Type B pancreatic cell (in vitro differentiated cells): ENCODE measurements at places on chromosomes 13 and 19. TPM values are rescaled to one million over a fixed set of nuclear protein-coding genes. Genes with fewer than 3 reads are reported as not detected.

- no peak for DNase-seq
These were observed 75.7 kb downstream of the LHFPL6 start for GRCh38 chr13:39527301-39527700.

- no peak for DNase-seq
These were observed 4.4 kb downstream of the GRTP1 start for GRCh38 chr13:113359571-113359970.

GRCh38 chr13:113149711-113150549, 8.5 kb upstream of the PROZ start:
- peak; percentile 61 for DNase-seq

DNA sequence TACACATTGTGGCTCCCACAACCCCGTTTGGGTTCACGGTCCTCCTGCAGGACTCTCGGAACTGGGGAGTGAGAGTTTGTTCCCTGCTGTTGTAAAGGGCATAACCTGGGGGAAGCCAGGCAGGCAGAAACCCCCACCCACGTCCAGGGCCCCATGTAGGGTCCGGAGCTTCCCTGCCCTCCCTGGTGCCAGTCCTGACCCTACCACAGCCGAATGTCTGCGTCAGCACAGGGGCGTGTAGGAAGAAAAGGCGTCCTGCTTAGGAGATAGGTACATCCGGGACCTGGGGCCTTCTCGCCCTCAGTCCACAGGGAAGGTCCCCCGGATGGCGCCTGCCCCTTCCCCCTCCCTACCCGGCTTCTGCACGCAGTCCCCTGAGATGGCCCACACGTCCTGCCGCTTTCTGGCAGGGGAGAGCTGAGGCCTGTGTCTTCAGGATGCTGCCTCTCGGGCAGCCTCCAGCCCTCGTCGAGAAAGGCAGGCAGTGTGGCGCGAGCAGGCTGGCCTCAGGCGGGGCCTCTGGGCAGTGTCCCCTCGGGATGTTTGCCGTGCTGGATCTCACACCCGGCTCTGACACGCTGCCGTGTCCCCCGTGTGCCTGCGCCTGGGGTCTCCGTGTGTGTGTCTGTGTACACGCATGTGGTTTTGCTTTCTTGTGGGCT, 19.1 kb downstream of the CSNK1G2 start:
- no peak for DNase-seq

- DNase-seq, result no peak
These were observed 1251.9 kb upstream of the SLC10A2 start for GRCh38 chr13:104318121-104318520.

DNA sequence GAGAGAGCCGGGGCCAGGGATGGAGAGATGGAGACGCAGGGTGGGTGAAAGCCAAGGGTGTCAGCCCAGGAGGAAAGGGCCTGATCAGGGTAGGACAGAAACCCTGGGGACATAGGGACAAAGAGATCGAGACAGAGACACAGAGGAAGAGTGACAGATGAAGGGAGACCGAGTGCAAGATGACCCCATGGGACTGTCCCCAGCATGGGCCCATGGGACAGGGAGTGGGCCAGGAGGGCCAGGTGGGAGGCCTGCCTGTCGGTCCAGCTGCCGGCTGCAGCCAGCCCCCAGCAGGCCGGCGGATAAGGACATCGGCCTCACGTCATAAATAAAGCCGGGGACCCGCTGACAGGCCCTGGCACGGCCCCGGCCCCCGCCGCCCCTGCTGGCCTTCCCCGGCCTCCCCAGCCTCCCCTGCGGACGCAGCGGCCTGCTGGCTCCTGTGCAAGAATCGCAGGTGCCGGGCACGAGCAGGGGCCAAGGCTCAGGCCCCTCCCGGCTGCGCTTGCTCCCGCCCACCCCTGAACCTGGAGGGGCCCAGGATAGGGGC, 6.3 kb downstream of the REX1BD start:
- DNase-seq, result no peak

GRCh38 chr19:4455719-4456475, 1.7 kb downstream of the UBXN6 start:
- DNase-seq, result peak; percentile 69

DNA sequence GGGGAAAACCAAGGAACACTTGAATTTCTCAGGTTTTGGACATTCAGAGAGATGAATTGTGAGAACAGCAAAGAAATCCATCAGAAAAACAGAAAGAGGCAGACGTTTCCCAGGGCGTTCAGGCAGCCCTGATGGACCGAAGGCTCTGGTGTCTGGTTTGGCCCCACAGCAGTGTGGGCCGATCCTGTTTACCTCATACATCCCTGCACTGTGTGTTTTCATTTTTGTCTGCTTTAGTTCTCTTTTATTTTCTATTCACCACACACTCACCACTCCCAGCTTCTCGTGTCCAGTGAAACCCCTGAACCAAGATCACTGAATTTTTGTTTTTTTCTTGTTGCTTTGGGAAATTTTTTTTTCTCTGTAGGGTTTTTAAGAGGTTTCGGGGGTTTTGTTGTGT, 11.9 kb upstream of the WDR18 start:
- DNase-seq, result no peak

DNA sequence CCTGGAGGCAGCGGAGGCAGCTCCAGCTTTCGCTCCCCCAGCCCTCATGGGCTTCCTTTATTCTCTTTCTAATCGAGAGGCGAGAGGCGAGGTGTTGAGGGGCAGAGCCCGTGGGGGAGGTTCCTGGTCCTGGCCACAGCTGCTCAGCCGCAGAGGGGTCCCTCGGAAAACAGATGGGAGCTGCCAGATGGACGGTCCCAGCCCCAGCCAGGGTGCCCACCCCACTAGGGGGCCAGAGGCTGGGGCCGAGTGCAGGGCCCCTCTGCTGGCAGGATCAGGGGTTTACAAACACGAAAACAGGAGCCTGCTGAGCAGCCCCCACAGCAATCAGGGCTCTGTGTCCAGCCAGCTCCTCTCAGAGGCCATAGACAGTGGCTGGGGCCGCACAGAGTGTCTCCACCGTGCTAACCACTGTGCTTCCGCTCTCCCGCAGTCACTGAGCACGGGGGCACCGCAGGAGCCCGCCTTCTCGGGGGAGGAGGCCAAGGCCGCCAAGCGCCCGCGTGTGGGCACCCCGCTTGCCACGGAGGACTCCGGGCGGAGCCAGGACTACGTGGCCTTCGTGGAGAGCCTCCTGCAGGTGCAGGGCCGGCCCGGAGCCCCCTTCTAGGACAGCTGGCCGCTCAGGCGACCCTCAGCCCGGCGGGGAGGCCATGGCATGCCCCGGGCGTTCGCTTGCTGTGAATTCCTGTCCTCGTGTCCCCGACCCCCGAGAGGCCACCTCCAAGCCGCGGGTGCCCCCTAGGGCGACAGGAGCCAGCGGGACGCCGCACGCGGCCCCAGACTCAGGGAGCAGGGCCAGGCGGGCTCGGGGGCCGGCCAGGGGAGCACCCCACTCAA, 182.2 kb downstream of the KDM4B start:
- peak; percentile 69 for DNase-seq

The ING1 gene
- total RNA-seq, result 17.8 and 18.0 TPM in 2 replicates

The PTH2 gene
- not detected in 2 replicates for total RNA-seq

The EDNRB gene
- 2.1 and 18.2 TPM in 2 replicates for total RNA-seq

The ATP12A gene
- 19.0 and 23.6 TPM in 2 replicates for total RNA-seq
